Activated T-helper 1 cell treated with anti-CD3 and anti-CD28 coated beads, Interleukin-2, amount 50 U/mL, for 16 hours (primary cell): ENCODE measurements at places on chromosomes 13 and 19.

DNA sequence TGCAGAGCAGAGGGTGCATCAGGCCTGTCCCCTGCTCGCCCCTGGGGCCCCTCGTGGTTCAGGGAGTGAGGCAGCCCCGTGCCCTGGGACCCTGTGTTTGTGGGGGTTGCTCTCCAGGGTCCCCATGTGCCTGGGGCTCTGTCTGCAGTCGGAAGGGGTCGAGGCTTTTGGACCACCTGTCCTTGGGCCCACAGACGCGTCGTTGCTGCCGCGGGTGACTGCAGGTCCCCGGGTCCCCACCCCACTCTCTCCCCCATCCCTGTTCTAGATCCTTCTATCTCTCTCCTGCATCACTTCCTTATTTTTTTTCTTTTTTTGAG, 1.9 kb downstream of the PCSK4 start:
- no peak for DNase-seq

GRCh38 chr13:30927595-30927994, 4.9 kb upstream of the TEX26 start:
- no peak for DNase-seq

GRCh38 chr13:99269627-99270241, 11.6 kb upstream of the GPR18 start:
- no peak for DNase-seq

GRCh38 chr13:97468331-97468730, 34.4 kb downstream of the RAP2A start:
- no peak for DNase-seq

DNA sequence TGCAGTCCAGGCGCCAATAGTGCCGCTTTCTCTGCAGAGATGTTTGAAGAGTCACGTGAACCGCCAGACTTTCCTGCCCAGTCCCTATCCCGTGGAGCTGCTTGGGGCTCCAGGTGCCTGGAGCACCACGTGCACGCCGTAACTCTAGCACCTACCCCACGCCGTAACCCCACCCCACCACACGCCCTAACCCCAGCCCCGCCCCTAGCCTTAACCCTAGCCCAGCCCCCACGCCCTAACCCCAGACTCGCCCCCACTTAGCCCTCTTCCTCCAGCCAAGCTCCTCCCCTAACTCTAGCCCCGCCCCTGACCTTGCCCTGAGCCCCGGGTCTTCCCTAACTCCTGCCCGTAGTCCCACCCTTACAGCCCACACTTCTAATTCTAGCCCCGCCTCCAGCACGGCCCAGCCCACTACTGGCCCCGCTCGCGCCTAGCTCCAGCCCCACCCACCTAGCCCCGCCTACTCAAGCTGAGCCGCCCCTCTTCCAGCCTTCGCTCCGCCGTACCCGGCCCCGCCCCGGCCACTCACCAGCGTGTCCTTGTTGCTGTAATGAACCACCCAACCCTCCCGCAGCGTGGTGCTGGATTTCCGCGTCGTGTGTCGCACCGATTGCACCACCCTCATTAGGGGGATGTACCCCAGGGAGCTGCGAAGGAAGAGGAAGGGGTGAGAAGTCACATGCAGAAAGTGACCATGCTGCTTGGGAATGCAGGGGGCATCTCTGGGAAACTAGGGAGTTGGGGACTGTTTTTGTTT, 19.5 kb downstream of the PRKD2 start:
- DNase-seq = no peak

DNA sequence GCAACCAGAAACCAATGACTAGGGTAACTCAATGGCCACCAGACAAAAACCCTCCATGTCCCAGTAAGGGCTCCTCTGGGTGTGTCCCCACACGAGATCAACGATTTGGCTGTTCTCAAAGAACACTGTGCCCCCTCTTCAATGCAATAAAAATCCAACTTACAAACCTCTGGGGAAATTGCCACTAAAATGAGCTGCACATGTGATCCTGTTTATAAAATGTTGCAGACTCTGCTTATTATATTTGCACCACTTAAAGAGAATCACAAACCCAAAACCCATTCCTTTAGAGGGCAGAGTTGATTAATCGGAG, 80.5 kb downstream of the STK24 start:
- DNase-seq = no peak

DNA sequence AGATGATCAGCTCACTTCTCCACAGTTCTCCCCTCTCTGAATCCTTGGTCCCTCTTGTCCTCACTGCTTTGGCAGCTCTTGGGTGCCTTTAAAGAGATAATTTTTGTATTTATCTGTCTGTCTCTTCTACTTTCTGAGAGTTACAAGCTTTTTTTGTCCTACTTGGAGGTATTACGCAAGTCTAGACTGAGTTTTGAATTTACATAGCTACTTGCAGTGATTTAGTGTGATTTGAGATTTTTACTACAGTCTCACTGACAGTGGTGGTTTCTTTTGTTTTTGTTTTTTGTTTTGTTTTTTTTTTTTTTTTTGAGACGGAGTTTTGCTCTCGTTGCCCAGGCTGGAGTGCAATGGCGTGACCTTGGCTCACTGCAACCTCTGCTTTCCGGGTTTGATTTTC, 22.1 kb downstream of the URI1 start:
- DNase-seq = no peak

DNA sequence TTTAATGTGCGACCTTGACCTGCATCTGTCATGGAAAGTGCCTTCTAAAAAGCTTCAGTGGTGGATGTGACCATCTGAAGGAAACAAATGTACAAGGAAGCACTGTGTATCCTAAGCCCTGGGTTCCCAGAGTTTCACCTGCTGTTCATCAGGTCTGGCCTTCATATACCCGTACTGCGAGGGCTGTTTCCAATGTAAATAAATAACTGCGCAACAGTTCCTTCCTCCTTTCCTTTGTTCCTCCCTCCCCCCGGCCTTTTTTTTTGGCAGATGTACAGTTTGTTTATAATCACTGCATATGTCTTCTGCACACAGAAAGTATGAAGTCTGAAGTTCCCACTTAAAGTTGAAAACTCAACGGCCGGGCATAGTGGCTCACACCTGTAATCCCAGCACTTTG, 5.2 kb downstream of the FAAP24 start:
- no peak for DNase-seq
